ENCODE measurements at places on chromosomes 7 and 10. TPM values are rescaled to one million over a fixed set of nuclear protein-coding genes. Genes with fewer than 3 reads are reported as not detected.

DNA sequence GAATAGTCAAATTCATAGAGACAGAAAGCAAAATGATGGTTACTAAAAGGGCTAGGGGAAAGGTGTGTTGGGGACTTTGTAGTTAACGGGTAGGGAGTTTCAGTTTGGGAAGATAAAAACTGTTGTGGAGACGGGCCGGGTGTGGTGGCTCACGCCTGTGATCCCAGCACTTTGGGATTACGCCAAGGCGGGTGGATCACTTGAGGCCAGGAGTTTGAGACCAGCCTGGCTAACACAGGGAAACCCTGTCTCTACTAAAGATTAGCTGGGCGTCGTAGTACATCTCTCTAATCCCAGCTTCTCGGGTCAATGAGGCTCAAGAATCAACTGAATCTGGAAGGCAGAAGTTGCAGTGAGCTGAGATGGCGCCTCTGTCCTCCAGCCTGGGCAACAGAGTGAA is 30.8 kb downstream of the KPNA7 start:
- H3K27me3 ChIP-seq, result peaks cover 4% of the 10 kb centered on the region
- H3K4me3 ChIP-seq, result no peak overlapping the region
- no peak overlapping the region for H3K27ac ChIP-seq
- H3K36me3 ChIP-seq, result no peaks in the 10 kb centered on the region
- H3K4me1 ChIP-seq, result no peaks in the 10 kb centered on the region
- no peak for DNase-seq

The CBLL1 gene
- 36.3 TPM for total RNA-seq

The CREB3L2 gene
- total RNA-seq, result 25.9 TPM

- H3K4me3 ChIP-seq, result no peak overlapping the region
- no peaks in the 10 kb centered on the region for H3K36me3 ChIP-seq
- H3K4me1 ChIP-seq, result no peaks in the 10 kb centered on the region
- no peak overlapping the region for H3K27ac ChIP-seq
Measured at GRCh38 chr7:71777278-71777677, 634.9 kb downstream of the CALN1 start.

- no peaks in the 10 kb centered on the region for H3K27me3 ChIP-seq
- H3K27ac ChIP-seq, result no peak overlapping the region
Measured at GRCh38 chr10:8013006-8013405, 41.5 kb upstream of the GATA3 start.

The TMEM196 gene
- total RNA-seq, result not detected

The OR2A12 gene
- total RNA-seq, result not detected

DNA sequence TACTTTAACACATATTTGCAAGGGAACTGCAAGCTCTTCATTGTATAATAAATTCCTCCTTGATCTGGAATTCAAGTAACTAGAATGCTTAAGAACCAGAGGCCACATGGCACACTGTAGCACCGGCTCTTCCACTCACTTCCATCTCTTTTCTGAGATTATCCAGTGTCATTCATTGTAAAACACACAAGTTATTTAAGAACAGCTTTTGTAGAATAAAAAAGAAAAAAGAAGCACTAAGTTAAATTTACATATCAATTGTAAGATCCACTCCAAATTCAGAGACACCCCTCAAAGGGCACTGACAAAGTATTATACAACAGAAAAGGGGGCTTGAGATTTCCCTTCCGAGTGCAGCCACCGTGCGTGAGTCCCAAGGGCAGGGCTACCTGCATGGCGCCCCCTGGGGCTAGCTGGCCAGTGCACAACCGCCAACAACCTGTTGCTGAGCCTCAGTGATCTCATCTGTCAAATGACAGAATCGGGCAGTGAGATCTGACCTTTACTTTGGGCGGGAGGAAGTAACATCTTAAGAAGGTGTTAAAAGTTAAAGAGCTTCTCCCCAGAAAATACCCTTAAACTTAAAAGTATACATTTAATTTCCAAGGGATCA is 12.5 kb downstream of the GLI3 start:
- H3K4me3 ChIP-seq, result no peak overlapping the region
- peaks cover 6% of the 10 kb centered on the region for H3K4me1 ChIP-seq
- H3K36me3 ChIP-seq, result no peaks in the 10 kb centered on the region
- no peak for DNase-seq
- no peak overlapping the region for H3K27ac ChIP-seq

- DNase-seq, result no peak
- no peaks in the 10 kb centered on the region for H3K36me3 ChIP-seq
- H3K4me3 ChIP-seq, result no peak overlapping the region
- H3K4me1 ChIP-seq, result peaks cover 6% of the 10 kb centered on the region
- no peak overlapping the region for H3K27ac ChIP-seq
Measured at GRCh38 chr10:132641966-132642731, 104.6 kb downstream of the INPP5A start.

DNA sequence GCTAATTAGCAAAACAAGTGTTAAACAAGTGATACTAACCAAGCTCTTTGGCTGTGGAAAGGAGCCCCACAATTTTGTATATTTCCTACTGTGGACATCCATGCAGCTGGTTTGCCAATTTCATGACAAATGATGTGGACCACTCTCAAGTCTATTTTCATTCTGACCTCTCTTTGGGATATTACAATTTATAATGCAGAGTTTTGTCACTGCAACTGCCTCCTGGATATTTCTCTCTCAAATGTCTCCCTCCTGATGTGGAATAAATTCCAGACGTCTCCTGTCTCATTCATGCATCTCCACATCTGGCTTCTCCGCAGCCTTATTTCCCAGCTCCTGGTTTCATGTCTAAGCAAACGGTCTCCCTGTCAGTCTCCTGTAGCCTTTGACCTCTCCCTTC is 80.6 kb upstream of the RHEB start:
- no peaks in the 10 kb centered on the region for H3K27me3 ChIP-seq
- H3K27ac ChIP-seq, result no peak overlapping the region
- no peak for DNase-seq
- H3K4me1 ChIP-seq, result no peaks in the 10 kb centered on the region
- peaks cover 5% of the 10 kb centered on the region for H3K36me3 ChIP-seq

The PTN gene
- not detected for total RNA-seq

The ANKRD30A gene
- not detected for total RNA-seq

GRCh38 chr10:21169271-21169670 is 272.2 kb upstream of the NEBL start:
- peaks cover 20% of the 10 kb centered on the region for H3K27me3 ChIP-seq
- no peak overlapping the region for H3K27ac ChIP-seq
- no peak overlapping the region for H3K4me3 ChIP-seq

The DRGX gene
- total RNA-seq, result not detected

The ADRB1 gene
- 0.29 TPM for total RNA-seq

The NUTM2B gene
- total RNA-seq, result 1.4 TPM

The CACUL1 gene
- 25.5 TPM for total RNA-seq

DNA sequence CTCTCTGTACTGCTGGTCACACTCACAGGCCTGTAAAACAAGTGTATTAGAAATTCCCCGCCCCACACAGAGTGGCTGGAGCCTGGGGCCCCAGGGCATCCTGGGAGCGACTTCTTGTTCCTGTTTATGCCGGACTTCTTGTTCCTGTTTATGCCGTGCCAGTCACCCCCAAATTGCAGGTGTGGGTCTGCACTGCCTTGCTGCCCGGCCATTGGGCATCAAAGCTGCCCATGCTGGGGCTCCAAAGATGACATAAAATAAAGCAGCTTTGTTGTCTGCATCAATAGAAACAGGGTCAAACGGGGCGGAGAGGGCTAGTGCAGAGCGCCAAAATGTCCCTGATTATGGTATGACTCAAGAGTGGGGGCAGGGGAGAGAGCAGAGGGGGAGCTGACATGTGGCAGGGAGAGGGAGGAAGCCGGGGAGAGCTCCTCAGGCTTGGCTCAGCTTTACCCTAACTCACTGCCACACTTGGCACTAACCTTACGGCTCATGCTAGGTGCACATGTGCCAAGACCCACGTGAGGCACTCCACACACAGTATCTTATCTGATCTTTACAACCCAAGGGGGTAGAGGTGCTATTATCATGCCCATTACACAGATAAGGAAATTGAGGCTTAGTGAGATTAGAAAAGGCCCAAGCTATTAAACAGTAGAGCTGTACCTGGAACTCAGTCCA is 98.4 kb downstream of the PIP4K2A start:
- H3K4me1 ChIP-seq, result peaks cover 96% of the 10 kb centered on the region
- peak overlapping the region; percentile 70 for H3K27ac ChIP-seq
- DNase-seq, result no peak
- H3K27me3 ChIP-seq, result no peaks in the 10 kb centered on the region
- H3K4me3 ChIP-seq, result peak overlapping the region; percentile 67

The DYNC1I1 gene
- not detected for total RNA-seq

GRCh38 chr7:105652359-105652993 is 71.2 kb upstream of the EFCAB10 start:
- no peaks in the 10 kb centered on the region for H3K36me3 ChIP-seq
- H3K4me1 ChIP-seq, result peaks cover 5% of the 10 kb centered on the region
- DNase-seq, result peak; percentile 76

GRCh38 chr7:50588937-50589336 is 23.7 kb upstream of the DDC start:
- H3K27me3 ChIP-seq, result no peaks in the 10 kb centered on the region
- H3K27ac ChIP-seq, result no peak overlapping the region
- peaks cover 6% of the 10 kb centered on the region for H3K4me1 ChIP-seq

DNA sequence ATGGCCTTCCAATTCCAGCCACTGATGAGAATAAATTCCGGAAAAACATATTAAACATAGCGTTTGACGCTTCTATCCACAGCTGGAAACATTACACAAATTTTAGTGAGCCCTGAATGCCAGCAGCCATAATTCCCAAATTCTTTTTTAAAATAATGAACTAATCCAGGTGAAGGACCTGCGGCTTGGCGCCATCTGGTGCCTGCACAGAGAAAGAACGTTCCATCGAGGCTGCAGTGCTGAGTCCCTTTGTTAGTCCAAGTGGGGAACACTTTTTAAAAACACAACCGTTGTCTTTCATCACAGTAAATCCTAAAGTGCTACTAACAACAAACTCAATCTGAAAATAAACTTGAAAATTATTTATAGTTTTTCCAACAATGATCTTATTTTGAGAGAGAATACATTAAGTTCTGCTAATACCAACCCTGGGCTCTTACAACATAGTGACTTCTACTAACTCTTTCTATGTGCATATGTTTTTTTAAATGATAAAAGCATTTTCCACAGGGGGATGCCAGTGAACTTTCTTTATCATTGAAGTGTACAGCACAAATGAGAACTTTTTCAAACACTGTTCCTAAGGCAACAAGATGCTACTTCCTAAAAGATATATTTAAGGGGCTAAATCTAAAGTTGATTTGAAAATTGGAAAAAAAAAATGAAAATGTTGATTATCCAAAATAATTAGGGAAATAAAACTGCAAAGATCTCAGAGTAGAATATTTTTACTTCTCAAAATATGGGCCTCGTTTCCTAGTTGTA is 166.9 kb upstream of the RNF32 start:
- no peak overlapping the region for H3K4me3 ChIP-seq
- peak; percentile 48 for DNase-seq
- H3K4me1 ChIP-seq, result no peaks in the 10 kb centered on the region
- H3K36me3 ChIP-seq, result no peaks in the 10 kb centered on the region
- no peak overlapping the region for H3K27ac ChIP-seq
- peaks cover 9% of the 10 kb centered on the region for H3K27me3 ChIP-seq

DNA sequence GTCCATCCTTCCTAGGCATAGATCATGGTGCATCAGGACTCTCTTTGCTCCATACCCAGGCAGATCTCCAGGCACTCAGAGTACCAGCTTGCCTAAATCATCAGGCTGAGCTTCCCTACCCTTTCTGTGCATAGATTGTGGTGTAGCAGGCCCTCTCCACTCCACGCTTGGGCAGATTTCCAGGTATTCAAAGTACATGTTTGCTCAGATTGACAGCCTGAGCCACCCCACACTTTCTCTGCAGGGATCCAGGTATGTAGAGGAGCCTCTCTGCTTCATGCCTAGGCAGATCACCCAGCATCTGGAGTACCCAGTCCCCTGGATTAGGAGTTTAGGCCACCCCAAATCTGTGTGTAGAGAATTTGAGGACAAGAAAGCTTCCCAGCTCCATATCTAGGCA is 957.4 kb upstream of the LRRTM3 start:
- H3K4me3 ChIP-seq, result no peak overlapping the region
- DNase-seq, result no peak
- H3K27ac ChIP-seq, result no peak overlapping the region
- H3K27me3 ChIP-seq, result no peaks in the 10 kb centered on the region

The THSD7A gene
- total RNA-seq, result not detected

DNA sequence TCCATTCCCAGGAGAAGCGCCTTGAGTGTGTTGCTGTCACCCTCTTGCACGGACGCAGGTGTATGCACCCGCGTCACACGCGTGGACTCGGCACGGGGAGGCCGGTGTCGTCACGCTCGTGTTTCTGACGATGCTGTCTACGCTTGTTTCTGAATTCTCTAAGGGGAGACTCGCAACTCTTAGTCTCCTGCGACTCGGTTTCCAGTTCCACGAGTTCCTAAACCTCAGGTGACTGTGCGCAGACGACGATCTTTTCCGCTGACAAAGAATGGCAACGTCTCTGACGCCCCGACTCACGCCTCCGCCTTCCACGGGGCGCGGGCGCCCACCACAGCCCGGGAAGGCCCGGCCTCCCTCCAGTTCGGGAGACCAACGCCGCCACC is 579 bp downstream of the IDI1 start:
- DNase-seq, result peak; percentile 71
- peaks cover 63% of the 10 kb centered on the region for H3K36me3 ChIP-seq
- peak overlapping the region; percentile 94 for H3K4me3 ChIP-seq

GRCh38 chr7:21944616-21945453 is 864 bp downstream of the CDCA7L start:
- H3K27me3 ChIP-seq, result peaks cover 5% of the 10 kb centered on the region
- H3K36me3 ChIP-seq, result peaks cover 24% of the 10 kb centered on the region
- peak overlapping the region; percentile 93 for H3K27ac ChIP-seq
- H3K4me3 ChIP-seq, result peak overlapping the region; percentile 92
- peaks cover 75% of the 10 kb centered on the region for H3K4me1 ChIP-seq
- peak; percentile 62 for DNase-seq

- H3K4me1 ChIP-seq, result no peaks in the 10 kb centered on the region
- no peak overlapping the region for H3K27ac ChIP-seq
- no peaks in the 10 kb centered on the region for H3K27me3 ChIP-seq
- no peaks in the 10 kb centered on the region for H3K36me3 ChIP-seq
Measured at GRCh38 chr10:10526846-10527245, 490.8 kb upstream of the CELF2 start.

- no peak overlapping the region for H3K27ac ChIP-seq
- no peaks in the 10 kb centered on the region for H3K27me3 ChIP-seq
- peaks cover 8% of the 10 kb centered on the region for H3K4me1 ChIP-seq
- no peaks in the 10 kb centered on the region for H3K36me3 ChIP-seq
Measured at GRCh38 chr7:138821912-138822311, 23.9 kb upstream of the ATP6V0A4 start.

DNA sequence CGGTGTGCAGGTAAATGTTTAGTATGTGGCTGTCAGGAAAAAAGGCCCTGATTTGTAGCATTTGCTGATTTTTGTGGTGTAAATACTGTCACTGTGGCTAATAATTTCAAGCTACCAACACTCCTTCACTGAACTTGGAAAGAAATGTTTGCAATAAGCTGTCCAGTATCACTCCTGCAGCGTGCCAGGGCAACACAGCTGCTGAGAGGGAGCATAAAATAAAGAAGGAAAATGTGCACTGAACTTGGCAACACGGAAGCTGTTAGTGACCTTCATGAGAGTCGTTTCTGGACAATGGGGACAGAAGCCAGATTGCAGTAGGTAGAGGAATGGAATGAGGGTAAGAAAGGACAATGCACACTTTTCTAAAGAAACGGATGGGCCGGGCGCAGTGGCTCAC is 37.9 kb upstream of the FHIP2A start:
- peaks cover 10% of the 10 kb centered on the region for H3K4me1 ChIP-seq
- H3K27ac ChIP-seq, result no peak overlapping the region
- peaks cover 11% of the 10 kb centered on the region for H3K27me3 ChIP-seq
- H3K4me3 ChIP-seq, result no peak overlapping the region
- no peaks in the 10 kb centered on the region for H3K36me3 ChIP-seq
- DNase-seq, result no peak

Data from activated CD8-positive, alpha-beta T cell treated with anti-CD3 and anti-CD28 coated beads, Interleukin-2, amount 10 ng/mL, durations not matched to agents 7 days and 5 days (primary cell).